ENCODE measurements at places on chromosomes 6 and 20. TPM values are rescaled to one million over a fixed set of nuclear protein-coding genes. Genes with fewer than 3 reads are reported as not detected.
A peak's percentile ranks its signal among the peaks of the same experiment; 100 is the strongest.

- DNase-seq: no peak
Measured at GRCh38 chr6:108383981-108384380, 89.1 kb downstream of the AFG1L start.

GRCh38 chr20:24998121-24998520 lies 5.6 kb upstream of the APMAP start:
- no peak for DNase-seq

- no peak for DNase-seq
Measured at GRCh38 chr6:40037271-40037670, 103.0 kb upstream of the MOCS1 start.

The LRFN2 gene
- not detected for total RNA-seq

The SLC44A4 gene
- total RNA-seq: 0.18 TPM

DNA sequence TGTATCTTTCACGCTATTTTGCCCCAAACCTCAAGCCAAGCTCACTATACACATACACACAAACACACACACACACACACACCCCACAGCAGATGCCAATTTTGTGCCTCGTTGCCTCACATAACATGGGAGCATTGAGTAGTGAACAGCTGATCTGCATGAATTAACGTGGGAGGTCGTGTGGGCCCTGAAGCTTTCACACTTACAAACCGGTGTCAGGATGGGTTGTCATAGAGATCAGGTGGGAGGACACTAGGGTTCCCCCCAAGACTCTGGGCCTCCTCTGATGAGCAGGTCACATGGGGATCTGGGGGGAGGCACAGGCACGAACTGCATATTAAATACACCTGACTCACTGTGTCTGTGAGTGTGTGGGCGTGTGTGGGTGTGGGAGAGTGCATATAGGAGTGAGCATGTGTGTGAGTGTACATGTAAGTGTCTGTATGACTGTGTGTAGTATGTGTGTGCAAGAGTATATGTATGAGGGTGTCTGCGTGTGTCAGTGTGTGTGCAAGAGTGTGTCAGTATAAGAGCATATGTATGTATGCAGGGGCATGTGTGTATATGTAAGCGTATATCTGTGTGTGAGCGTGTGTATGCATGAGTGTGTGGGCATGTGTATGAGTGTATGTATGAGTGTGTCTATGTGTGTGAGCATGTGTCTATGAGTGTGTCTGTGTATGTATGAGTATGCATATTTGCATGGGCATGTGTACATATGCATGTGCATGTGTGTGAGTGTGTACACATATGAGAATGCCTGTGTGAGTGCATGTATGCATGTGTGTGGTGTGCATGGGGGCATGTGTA lies 370.4 kb downstream of the PREX1 start:
- no peak for DNase-seq

GRCh38 chr6:11270030-11271027 lies 37.9 kb upstream of the NEDD9 start:
- DNase-seq: no peak

DNA sequence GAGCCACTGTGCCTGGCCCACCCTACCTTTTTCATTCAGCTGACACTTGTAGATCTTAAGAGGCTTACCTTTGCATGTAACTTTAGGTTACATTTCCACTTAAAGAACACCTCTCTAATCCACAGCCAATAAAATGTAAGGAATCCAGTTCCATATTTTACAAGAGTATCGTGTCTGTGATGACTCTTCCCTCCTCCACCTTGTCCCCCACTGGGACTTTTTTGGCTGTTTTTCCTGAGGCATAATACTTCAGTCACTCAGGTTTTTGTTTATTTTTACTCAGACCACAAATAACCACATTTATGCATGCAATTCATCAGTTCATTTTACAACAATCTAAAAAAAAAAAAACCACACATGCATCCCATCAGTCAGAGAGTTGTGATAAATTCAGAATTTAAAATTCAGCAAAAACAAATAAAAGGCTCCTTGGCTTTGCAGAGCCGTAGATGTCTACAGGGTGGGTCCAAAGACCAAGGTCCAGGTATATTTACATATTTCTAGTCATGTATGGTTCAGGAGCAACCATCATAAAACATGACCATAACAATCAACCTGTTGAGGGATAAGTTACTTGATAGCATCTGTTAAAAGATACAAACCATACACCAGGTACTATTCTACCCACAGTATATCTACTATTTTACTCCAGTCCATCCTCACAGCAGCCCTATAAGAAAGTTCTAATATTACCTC lies 9.9 kb downstream of the ATXN1 start:
- no peak for DNase-seq

The SRSF3 gene
- 342 TPM for total RNA-seq

DNA sequence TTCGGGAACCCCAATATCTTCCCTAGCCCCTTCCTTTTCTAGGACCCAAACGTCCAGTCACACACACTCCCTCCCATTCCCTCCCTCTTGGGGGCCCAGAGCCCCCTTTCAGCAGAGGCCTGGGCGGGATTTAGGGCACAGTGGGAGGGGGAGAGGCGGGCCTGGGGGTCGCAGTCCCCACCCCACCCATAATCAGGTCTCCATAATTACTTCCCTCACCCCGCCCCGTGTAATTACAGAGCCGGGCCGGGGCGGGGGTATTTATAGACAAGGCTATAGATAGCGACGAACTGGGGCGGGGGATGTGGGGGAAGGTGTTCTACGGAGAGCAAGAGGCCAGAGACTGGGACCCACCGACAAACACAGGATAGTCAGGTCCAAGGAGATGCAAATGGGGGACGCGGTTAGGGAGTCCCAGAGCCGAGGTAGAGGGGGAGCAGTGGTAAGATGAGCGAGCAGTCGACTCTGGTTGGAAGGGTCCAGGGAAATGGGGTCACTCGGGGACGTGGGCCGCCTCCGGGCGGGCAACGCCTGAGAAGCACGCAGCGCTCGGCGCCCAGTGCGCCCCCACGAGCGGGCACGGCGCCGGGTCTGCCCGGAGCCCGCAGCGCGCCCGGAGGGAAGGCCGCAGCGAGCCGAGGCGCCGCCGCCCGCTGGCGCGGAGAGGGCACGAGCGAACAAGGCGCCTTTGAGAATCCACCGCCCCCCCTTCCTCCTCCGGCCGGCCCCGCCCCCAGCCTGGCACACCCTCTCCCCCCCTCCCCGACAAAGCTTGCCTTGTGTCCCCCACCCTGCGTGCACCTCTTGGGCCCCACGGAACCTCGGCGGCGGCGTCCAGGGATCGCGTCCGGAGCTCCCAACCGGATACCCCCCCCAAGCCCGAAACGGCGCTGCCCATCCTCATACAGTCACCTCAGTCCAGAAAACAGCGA lies 670 bp upstream of the COL11A2 start:
- peak; percentile 27 for DNase-seq

DNA sequence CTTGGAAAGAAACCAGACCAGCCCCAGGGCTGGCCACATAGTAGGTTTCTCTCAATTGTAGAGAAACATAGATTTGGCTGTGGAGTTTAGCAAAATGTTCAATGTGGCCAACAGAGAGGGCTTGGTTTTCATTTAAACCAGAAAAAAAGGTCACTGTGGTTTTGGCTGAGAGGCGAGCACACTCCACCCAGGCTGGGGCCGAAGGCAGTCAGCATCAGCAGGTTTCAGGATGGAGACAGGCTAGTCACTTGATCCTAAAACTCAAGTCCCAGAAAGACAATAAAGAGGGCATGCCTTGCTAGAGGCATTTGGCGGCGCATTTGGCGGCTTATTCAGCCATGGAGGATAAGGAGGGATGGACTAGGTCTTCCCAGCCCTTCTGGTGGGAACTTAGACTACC lies 73.1 kb downstream of the PRND start:
- DNase-seq: no peak

The FOXF2 gene
- total RNA-seq: not detected

GRCh38 chr6:14221564-14222279 lies 104.2 kb downstream of the CD83 start:
- no peak for DNase-seq

Measured in G401 (cell line).